ENCODE measurements at places on chromosomes 2 and 18.

GRCh38 chr2:156589381-156590079, 153.4 kb downstream of the GPD2 start:
- DNase-seq = no peak

GRCh38 chr2:65431421-65432226, 775 bp downstream of the SPRED2 start:
- no peak for DNase-seq

DNA sequence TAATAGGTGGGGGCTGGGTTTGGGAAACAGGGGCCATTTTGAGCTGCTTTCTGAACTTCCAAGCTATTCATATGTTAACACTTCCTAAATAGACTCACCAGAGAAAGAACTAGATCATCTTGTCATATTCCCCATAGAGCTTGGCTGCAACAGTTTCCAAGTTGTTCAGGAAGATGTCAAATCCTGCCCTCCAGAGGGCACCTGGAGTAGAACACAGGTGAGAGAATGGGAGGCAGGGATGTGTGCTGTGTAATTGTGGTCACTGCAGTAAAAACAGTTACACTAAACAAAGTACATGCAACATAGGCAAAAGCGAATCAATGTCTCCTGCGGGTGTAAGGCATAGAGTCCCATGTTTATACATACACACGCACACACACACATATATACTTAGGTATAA, 34.5 kb upstream of the LRRC30 start:
- no peak for DNase-seq

- no peak for DNase-seq
These were observed 36.1 kb downstream of the TEX51 start for GRCh38 chr2:126934809-126935208.

- no peak for DNase-seq
These were observed 93.4 kb upstream of the THOC1 start for GRCh38 chr18:361100-361732.

- DNase-seq = no peak
These were observed 83.3 kb downstream of the SMIM21 start for GRCh38 chr18:75344161-75344560.

DNA sequence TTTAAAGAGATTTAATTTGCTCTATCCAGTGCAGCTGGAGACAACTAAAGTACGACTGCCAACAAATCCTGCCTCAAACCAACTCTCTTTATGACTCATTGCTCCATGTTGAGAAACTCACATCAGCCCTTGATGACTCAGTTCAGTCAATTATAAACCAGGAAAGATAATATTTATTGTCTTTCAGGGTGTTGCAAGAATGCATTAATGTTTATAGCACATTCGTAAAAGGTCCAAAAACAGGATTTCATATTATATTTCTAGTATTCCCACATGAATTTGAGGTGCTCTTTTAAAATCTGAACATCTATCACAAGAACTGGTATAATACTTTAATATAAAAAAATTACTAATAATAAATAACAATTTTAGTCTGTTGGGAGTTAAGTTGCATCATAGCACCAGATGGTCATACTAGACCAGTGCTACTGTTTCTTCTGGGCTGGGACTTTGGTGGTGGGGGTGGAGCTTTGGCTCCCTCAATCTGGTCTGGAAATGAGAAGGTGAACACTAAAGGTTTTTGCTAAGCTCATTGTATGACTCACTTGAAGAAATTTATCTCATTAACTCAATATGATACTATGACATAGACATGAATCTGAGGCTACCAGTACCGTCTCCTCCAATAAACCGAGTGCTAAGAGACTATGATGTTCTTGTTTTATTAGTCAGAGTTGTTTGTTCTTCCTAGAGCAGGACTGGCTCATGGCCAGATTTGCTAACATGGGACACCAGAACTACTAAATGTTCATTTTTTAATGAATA, 26.6 kb upstream of the MAP3K20 start:
- no peak for DNase-seq

- no peak for DNase-seq
These were observed 754.7 kb downstream of the BCL11A start for GRCh38 chr2:59798687-59799232.

DNA sequence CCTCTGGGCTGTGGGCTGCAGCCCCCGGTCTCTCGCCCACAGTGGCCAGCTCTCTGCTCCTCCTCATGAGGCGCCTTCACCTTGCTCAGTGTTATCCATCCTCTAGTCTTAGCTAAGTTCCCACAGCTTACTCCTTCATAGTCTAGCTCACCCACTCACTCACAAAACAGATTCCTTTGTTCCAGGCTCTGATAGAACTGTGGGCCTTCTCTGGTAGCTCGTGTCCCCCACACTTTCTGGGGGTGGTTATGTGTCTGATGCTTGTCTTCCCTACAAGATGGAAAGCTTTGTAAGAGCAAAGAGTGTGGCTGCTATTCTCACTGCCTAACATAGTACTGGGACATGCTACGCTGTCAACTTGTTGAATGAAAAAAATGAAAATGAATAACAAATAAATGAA, 135.8 kb downstream of the EN1 start:
- no peak for DNase-seq

DNA sequence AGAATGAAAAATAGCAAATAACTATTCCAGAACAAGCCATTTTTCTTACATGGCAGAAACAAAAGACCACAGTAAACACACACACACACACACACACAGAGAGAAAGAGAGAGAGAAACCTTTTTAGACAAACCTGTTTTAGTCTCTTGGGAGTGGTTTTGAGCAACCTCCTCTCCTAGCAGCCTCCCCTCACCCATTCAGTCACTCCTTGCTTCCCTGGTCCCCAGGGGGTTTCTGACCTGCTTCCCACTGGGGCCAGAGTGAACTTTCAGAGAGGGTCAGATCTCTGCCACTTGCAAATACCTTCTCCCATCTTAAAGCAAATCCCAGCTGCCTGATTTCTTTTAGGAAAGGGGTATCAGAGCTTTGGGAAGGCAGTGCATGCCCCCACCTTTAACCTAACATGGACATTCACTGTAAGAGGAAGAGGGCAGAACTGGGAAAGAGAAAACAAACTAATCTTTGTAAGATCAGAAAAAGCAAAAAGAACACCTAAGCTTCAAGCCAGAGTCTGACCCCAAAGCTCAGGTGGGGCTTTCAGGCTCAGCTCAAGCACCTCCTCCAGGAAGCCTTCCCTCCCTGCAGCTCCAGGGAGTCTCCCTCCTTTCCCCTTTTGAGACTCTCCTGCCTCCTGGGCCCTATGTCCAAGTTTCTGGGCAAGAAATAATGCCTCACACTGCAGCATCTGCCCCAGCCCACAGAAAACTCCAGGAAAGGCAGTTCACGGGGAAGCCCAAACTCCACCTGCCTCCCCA, 2.7 kb downstream of the SDC1 start:
- DNase-seq = no peak

DNA sequence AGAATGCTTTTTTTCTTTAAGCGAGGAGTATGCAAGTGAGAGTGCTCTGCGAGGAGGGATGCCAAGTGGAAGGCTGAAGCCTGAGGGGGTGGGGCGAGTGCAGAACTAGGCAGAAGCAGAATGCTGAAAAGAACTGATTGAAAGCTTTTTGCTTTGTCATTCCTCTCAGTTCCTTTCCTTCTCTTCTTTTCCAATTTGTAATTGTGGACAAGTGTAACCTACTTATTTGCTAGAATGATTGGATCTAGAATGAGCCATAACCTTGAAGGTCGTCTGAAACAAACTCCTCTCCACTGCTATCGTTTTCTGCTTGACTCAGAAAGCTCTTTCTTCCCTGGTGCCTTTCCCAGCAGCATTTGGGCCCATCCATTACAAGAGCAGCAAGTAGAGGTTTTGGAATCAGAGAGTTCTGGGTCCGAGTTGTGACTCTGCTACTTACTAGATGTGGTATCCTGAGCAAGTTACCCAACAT, 115.3 kb downstream of the METTL8 start:
- DNase-seq = no peak

DNA sequence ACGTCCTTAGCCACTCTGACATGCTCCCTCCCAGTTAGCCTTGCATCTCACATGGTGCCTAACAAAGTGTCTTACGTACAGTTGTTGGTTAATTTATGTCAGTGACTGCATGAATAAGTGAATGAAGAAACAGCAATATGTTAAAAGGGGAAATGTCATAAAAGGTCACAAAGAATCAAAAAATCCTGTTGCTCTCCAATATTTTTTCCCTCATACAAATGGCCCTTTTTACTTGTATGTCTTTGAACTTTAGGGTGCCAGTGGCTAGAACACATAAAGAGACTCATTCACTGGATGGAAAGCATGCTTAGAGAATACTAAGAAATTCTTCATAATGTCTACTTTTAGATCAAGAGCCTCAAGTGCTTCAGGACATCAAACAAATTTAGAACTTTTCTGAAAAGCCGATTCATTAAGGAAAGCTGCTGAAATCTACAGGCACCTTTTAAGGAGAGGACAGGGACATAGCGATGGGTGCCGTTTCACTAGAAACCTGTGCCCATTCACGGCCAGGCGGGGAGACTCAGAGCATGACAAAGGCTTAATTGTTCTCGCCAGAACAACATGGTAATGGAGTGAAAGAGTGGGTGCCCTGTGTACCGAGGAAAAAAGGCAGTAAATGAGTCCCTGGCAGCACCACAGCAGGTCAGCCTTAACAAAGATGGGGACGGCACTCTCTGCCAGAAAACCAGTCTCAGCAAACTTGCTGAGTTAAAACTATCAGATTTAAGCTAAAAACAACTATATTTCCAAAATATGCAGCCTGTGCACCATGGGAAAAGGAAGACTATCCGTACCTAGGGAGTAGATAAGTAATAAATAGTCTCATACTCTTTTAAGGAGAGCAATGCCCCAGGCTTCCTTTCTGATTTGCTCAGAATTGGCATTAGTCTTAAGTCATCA, 71.6 kb upstream of the SPTBN1 start:
- no peak for DNase-seq

- no peak for DNase-seq
These were observed 27.9 kb downstream of the TGFBRAP1 start for GRCh38 chr2:105301646-105302045.

DNA sequence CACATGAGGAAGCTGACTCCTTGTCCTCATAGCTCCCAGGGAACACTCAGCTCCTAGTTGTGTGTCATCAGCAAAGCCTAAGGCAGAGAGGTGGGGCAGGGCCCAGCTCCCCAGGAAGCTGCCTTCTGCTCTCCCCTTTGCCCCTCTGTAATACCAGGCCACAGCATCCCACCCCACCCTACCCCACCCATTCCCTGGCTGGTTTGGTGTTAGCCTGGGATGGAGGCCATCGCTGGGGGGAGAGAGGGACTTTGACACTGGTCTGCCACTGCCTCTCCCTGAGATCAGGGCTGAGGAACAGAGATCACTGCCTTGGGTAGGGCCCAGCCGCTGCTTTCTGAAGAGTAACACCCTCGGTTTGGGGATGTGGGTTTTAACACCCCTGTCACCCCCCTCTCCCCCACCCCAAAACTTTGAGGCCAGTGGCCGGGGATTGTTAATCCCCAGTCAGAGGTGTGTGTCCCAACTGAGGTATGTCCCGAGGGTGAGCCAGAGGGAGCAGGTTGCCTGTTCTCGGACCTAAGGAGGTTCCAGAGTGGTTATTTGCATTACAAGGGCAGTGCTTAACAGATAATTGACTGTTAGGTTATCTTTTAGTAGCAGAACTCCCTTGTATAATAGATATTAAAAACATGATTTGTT, 41.4 kb downstream of the TET3 start:
- DNase-seq = no peak

- no peak for DNase-seq
These were observed 313.4 kb downstream of the LPIN1 start for GRCh38 chr2:12059616-12060441.

GRCh38 chr2:148039783-148040182, 18.9 kb downstream of the MBD5 start:
- no peak for DNase-seq

- no peak for DNase-seq
These were observed 143.9 kb downstream of the ZBTB7C start for GRCh38 chr18:48265328-48265727.

- DNase-seq = no peak
These were observed 264.7 kb downstream of the CYP26B1 start for GRCh38 chr2:71882949-71883472.

- DNase-seq = no peak
These were observed 18.0 kb upstream of the ESPNL start for GRCh38 chr2:238082151-238082550.

DNA sequence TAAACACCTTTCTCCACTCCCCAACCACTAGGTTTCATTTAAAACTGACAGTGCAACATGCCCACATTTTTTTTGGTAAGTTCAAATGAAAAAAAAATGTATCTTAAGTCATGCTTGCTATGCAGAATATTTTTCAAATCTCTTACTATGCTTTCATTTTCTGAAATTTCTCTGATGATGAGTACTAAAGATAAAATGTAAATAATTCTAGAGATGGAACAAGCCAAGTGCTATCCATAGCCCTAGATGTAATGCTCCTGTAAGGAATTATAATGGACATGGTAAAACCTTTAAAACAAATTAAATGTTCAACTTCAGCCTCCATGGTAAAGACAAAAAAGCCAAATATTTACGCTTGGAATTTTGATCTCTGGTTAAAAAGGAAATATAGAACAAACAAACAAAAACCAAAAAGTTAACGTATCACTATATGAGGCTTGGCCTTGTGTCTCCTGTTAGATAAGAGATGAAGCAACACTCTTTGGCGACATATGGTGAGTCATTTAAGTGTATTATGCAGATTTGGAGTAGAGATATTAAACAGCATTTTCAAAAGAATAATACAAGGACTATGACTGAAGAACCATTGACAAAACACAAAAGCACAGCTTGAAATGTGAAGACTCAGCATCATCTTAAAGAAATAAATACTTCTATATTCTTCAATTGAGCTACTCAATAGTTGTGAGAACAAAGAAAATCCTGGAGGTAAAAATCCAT, 392.0 kb upstream of the LYPD1 start:
- DNase-seq = no peak

DNA sequence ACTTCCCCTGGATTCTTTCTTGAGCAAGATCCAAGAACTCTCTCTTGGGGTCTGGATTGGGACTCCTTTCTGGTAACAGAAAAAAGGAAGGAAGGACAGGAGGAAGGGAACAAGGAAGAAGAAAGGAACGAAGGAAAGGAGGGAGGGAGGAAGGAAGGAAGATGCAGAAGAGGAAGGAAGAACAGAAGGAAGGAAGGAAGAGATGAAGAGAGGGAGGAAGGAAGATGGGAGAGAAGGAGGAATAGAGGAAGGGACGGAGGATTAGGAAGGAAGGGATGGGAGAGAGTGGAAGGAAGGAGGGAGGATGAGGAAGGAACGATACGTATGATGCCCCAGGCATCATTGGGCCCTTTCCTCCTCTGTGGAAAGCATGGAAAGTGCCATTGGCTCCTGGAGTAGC, 58.6 kb downstream of the CYP26B1 start:
- DNase-seq = no peak

GRCh38 chr2:71532327-71532726, 79.0 kb downstream of the DYSF start:
- DNase-seq = no peak

GRCh38 chr2:107405261-107405660, 421.4 kb upstream of the RGPD4 start:
- DNase-seq = no peak
